ENCODE measurements at places on chromosomes 2 and 18.

- DNase-seq, result peak; percentile 54
Observed at GRCh38 chr18:76495435-76496193, 572 bp upstream of the ZNF516 start.

DNA sequence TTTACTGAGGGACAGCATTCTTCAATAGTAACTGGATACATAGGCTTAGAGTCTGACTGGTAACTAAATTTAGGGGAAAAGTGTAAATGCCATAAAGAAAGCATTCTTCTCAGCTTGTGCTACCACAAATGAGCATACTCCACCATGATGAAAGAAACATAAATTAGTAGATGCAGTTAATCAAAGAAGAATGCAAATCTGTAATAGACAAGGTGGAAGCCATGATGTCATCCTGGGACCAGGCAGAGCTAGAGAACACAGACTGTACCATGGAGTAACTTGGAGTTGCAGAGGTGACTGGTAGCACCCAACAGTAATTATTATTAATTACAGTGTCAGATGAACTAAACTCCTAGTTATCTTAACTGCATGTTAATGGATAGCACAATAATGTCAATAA lies 51.7 kb downstream of the RBKS start:
- no peak for DNase-seq

- DNase-seq, result no peak
Observed at GRCh38 chr2:237452861-237453260, 34.2 kb upstream of the MLPH start.

GRCh38 chr18:51133580-51134160 lies 63.8 kb downstream of the MEX3C start:
- DNase-seq, result no peak

DNA sequence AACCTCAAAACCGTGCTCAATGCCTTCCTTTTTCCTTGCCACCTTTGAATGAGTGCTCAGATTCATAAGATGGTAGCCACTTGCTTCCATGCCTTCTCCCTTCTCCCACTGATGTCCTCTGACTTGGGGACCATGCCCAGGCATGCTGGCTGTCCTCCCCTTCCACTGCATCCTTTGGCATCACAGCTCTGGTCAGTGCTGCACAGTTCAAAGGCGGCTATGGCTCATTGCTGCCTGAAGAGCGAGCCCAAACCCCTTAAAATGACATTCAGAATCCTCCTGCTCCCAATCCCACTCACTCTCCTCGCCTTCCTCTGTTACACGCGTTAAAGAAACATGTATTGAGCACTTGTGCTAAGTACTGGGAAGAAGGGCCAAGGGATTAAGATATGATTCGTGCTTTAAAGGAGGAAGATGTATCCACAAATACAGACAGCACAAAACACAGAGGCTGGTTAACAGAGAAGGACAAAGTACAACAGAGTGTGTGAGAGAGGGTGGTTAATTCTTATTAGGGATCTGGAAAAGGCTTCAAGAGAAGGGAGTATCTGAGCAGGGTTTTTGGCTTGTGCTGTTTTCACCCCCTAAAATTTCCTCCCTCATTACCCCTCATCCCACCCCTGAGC lies 81.8 kb downstream of the CERKL start:
- DNase-seq, result peak; percentile 62

DNA sequence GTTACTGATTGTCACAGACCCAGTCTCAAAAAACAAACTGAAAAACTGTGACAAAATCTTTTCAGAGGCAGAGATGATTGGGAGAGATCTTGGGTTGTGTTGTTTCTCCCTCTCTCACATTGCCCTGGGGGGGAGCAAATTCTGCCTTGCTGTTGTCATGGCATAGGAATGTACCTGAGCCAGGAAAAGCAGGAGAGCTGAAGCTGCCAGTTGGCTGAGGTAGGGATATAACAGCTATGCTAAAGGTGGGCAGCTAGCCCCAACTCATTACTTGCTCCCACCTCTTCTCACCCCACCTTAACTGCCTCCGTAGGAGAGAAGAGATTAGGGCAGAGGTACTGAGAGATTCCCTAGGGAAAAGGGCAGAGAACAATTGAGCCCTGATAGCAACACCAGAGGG lies 299.3 kb downstream of the OSR1 start:
- no peak for DNase-seq

DNA sequence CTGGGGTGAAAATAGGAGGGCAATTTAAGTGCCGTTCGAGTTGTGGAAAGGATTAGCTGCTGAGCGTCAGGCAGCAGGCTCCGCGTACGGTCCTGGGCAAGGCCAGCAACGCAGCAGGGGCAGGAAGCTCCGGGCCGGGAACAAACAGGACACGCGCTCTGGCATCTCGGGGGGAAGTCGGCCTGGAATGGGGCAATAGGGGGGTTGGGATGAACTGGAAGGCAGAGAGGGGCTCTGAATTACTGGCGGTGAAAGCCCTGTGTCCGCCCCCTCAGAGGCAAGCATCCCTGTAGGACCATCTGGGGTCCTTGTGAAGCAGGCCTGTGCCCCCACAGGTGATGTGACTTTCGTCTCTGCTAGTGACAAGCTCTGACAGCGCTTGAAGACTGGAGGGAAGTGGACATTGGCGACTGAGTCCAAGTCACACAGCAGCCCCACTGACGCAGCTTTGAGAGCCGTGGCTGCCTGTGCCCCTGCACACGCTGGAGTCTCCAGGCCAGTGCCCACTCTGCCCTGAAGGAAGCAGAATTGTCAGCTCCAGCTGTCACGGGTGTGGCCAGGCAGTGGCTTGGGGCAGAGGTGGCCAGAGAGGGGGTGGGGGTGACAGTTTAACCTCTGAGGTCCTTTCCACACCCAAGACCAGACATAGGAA lies 22.3 kb downstream of the GPR35 start:
- DNase-seq, result no peak

- no peak for DNase-seq
Observed at GRCh38 chr2:155930312-155930711, 402.2 kb downstream of the NR4A2 start.
